Activated CD4-positive, CD25-positive, alpha-beta regulatory T cell treated with anti-CD3 and anti-CD28 coated beads, Interleukin-2, amount 50 U/mL, for 72 hours (primary cell): ENCODE measurements at places on chromosomes 5 and 9.

- no peak for DNase-seq
These were observed 165.0 kb downstream of the FGF1 start for GRCh38 chr5:142520885-142521284.

DNA sequence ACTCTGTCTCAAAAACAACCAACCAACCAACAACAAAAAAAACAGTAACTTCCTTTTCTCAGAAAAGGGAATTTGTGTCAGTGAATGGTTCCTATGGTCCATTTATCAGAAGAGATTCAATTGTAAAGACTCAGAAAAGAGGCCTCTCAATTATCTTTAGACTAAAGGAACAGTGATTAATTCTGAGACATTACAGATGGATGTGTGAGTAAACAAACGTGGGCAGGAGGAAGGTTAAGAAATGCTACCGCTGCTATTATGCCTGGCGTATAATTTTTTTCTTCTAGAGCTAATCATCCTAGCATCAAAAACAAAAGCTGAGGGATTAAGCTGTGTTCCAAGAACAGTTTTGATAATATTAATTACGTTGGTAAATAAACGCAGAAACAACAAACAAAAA is 52.9 kb upstream of the JMY start:
- DNase-seq = no peak

- DNase-seq = no peak
These were observed 89.9 kb downstream of the SH3TC2 start for GRCh38 chr5:148972974-148973374.

DNA sequence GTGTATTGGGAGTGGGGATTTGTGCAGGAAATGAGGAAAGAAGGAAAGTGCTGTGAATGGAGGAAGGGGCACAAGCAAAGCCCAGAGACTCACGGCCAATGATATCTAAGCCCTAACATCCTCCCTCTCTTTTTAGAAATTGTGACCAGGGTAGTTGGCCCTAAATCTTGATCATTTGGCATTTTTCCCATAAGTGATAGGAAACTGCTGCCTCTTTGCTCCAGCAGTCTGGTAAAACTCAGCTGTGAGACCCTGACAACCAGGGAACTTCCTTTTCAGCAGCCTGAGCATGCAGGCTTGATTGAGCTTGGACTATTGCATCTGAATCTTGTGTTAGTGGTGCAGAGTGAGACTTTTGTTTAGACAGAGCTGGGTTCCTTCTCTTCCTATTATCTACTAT is 9.6 kb upstream of the ADRB2 start:
- no peak for DNase-seq

- DNase-seq = no peak
These were observed 52.5 kb upstream of the SEMA6A start for GRCh38 chr5:116626945-116627679.

GRCh38 chr5:122073864-122074263 is 4.2 kb downstream of the LOX start:
- DNase-seq = no peak
